ENCODE measurements at places on chromosomes 12 and 14.
A peak's percentile ranks its signal among the peaks of the same experiment; 100 is the strongest.

- DNase-seq = no peak
Observed at GRCh38 chr12:112887550-112887949, 19.2 kb upstream of the OAS1 start.

- no peak for DNase-seq
Observed at GRCh38 chr12:11702959-11703358, 53.5 kb downstream of the ETV6 start.

GRCh38 chr12:94207849-94208621, 59.7 kb downstream of the PLXNC1 start:
- DNase-seq = no peak

DNA sequence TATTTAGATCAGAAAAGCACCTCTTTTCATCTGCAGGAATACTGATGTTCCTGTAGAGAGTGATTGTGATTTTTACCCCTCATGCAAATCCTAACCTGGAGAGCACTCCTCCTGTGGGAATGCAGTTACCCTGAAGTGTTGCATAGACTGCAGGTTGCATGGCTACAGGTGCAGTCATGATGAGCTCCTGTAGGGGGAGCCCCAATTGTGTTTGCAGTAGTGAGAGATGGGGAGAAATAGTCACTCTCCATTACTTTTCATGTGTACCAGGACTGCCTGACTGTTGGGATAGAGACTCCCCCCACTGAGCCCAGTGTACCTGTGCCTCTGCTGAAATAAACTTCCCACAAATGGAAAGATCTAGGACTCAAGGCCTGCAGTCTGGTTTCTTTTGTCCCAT, 1086.5 kb downstream of the SLC6A15 start:
- peak; percentile 35 for DNase-seq

DNA sequence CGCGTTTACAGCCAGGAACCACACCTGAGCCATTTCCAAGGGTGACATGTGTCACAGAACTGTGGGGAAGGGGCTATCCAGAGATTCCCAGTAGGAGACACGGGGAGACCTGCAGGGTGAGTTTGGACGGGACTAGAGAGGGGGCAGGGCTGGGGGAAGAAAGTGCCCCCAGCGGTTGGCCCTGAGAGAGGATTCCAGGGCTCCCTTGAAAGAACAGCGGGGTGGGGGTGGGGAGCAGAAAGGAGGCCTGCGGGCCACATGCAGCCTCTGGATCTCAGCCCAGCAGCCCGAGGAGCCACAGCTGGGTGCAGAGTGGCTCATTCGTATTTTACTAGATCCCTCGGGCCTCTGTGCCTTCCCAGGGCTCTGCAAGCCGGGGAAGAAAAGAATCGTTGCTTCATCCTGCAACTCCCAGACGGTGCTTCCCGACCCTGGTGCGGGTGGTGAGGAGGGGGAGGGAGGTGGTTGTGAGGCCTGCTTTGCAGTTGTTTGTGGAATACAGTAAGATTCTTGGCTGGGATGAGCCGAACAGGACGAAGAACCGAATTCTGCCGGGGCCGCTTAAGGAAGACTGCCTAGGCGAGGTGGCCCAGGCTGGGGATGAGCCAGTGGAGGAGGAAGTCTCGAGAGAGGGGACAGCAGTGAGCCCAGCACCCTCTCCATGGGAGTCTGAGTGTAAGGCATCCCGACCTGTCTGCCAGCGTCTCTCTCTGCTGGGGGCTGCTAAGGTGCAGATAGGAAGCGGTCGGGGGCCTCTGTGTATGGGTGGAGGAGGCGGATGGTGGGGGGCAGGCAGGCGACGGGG, 36.1 kb upstream of the ANKRD9 start:
- no peak for DNase-seq

GRCh38 chr12:127677537-127678131, 589.3 kb upstream of the TMEM132C start:
- DNase-seq = peak; percentile 40

GRCh38 chr14:74515891-74516412, 22.4 kb downstream of the ISCA2 start:
- no peak for DNase-seq

DNA sequence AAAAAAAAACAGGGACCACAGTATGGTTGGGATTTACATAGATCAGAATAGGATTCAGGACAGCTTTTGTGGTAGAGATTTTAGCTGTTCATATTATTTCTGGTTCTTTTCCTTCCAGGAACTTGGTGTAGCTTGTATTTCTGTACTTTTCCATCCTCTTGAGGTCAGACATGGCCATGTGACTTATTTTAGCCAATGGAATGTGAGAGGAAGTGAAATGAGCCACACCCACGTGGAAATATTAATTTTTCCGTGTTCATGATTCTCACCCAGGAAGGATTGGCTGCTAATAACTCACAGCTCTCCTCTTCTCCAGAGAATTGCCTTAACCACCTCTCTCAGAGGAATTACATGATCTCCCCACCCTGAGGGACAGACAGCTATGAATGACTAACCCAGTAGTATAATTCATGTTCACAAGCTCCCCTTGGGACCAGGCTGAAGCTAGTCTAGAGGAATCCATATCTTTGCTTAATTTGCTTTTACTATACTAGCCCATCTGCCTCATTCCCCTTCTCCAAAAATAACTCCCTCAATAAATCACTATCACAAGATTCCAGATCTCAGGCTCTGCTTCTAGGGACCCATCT, 340.4 kb downstream of the NUAK1 start:
- DNase-seq = no peak

GRCh38 chr12:44217146-44217883, 381.4 kb downstream of the TMEM117 start:
- DNase-seq = no peak

- DNase-seq = no peak
Observed at GRCh38 chr12:19614601-19615383, 175.5 kb downstream of the AEBP2 start.

GRCh38 chr12:118641249-118641648, 264.9 kb downstream of the SUDS3 start:
- DNase-seq = no peak

GRCh38 chr12:75909714-75910656, 121.6 kb downstream of the PHLDA1 start:
- DNase-seq = no peak

DNA sequence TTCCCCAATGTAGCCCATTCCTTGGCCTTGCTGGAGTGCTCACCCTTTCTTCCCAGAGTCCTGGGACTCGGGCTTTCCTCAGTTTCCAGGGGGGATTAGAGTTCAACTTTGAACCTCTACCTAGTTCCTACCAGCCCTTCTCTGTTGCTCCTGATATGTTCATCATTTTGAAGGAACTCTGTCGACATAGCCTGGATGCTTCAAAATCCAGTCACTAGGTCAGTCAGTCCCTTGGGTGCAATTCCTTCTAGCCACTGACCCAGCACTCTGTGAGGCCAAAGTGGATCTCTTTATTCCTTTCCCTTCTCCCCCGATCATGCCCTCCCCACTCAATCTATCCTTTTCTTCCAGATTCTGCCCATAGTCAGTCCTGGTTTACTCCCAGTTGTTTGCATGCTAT, 72.3 kb upstream of the TMCC3 start:
- no peak for DNase-seq

DNA sequence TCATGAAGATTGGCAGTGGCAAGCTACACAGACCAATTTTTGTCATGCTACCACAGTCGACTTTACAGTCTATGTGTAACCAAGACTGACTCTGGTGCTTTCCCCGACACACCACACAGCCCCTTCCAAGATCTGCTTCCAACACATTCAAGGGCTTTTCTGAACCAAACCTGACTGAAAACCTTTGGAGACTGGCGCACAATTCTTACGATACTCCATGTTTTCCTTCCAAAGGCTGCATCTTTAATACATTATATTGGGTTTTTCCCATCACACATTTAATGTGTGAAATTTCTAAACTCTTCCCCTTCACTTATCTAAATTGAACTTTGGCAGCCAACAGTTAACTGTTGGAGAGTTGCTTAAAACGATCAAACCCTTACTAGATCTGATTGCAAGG, 127.7 kb upstream of the SOX5 start:
- DNase-seq = no peak

DNA sequence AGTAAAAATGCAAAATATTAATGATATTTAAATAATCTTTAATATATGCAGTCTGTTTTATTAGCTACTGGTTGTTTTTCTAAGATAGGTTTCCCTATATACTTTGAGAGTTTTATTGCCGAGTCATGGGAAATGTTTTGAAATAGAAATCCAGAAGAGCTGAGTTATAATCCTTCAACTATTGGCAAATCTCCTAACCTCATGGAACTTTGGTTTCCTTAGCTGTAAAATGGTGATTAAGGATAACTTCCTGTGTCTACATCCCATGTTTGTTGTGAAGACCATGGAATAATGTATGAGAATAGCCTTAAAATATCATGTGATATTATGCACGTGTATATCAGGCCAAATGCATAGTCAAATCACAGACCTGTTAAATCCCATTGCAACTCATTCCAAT, 51.0 kb downstream of the UNC79 start:
- no peak for DNase-seq

- no peak for DNase-seq
Observed at GRCh38 chr12:122205053-122205925, 1.8 kb downstream of the B3GNT4 start.

- no peak for DNase-seq
Observed at GRCh38 chr12:115378291-115378690, 694.3 kb upstream of the TBX3 start.

GRCh38 chr12:111454311-111454710, 48.6 kb downstream of the SH2B3 start:
- no peak for DNase-seq

DNA sequence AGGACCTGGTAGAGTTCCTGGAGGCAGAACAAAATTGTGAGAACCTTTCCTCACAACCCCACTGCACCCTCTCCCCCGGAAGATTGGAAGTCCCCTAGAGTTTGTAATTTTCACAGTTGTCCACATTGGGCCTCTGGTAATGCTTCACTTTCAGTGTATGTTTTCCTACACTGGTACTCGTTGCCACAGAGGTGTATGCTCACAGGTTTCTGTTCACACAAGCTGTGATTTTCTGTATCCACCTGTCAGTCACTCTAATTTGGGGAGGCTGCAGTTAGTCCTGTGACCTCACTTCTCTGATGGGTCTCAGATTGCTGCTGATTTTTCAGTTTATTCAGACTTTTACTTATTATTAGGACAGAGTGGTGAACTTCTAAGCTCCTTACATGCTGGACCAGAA, 66.4 kb upstream of the BMP4 start:
- no peak for DNase-seq

DNA sequence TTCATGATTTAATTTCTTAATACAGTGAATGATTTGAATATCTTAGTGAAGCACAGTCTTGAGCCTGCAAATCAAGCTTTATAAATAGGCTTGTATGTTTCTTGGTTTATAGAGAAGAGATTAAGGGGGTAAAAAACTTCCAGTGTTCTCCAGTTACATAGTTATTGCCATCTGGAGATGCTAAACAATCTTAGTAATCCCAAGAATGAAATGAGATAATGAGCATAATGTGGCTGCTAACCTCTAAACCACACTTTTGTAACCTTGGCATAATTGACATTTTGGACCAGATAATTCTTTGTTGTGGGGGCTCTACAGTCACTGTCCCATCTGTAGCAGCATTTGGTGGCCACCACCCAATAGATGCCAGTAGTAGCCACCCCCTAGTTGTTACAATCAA, 316.8 kb downstream of the CCDC91 start:
- DNase-seq = peak; percentile 42

DNA sequence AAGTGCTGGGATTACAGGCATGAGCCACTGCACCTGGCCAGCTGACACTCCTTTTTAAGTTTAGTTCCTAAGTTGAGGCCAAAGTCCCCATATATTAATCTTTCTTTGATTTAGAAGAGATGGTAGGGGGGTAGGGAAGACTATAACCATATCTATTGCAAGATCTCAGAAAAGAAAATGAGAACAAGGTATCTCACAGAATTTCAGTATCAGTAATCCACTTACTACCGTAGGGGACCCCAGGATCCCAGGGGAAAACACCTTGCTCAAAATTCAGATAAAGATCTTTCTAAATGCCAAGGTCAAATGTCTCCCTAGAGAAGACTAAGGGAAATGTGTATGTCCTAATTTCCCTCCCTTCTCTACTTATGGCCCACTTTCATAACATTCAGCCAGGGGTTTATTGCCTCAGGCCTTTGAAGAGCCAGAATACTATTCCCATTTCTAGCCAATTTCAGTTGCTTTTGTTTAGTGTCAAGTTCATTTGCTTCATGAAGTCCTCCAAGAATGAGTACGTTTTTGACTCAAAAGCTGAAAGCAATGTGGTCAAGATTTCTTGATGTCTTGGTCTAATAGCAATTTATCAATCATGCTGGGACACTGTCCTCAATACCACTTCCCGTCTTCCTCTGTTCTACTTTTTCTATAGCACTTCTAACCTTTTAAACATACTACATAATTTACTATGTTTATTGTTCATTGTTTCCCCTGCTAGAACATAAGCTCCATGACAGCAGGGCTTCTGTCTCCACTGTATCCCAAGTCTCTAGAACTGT, 86.3 kb downstream of the DCAF5 start:
- no peak for DNase-seq

DNA sequence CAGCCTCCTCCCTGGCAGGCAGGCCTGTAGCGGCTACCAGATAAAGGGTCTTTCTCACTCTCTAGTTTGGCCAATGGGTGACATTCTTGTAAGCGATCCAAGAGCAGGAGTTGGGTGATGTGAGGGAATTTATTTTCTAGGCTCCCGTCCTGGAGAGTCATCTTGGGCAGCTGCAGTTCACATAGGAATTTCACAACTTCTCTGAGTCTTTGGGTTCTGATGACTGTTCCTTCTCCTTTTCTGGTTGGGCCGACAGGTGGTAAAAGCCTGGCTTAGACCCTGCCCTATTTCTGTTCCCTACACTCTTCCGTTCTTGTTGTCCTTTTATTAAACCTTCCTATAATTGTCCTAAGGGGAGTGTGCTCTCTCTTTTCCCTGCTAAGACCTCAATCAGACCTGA, 42.6 kb upstream of the POC1B start:
- no peak for DNase-seq

GRCh38 chr12:98244136-98244535, 271.3 kb upstream of the TMPO start:
- DNase-seq = no peak

- no peak for DNase-seq
Observed at GRCh38 chr14:53620317-53620716, 336.3 kb downstream of the BMP4 start.

DNA sequence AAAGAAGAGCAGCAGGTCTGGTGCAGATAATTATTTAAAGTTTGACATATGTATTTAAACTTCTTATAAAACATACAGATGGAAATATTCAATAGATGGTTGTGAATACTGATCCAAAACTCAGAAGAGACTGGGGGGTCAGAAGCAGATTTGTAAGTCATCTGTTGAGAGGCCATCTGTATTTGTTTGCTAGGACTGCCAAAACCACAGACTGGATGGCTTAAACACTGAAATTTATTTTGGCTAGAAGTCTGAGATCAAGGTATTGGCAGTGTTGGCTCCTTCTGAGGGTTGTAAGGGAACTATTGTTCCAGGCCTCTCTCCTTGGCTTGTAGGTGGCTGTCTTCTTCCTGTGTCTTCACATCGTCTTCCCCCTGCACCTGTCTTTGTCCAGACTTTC, 153.9 kb downstream of the LRRK2 start:
- no peak for DNase-seq

DNA sequence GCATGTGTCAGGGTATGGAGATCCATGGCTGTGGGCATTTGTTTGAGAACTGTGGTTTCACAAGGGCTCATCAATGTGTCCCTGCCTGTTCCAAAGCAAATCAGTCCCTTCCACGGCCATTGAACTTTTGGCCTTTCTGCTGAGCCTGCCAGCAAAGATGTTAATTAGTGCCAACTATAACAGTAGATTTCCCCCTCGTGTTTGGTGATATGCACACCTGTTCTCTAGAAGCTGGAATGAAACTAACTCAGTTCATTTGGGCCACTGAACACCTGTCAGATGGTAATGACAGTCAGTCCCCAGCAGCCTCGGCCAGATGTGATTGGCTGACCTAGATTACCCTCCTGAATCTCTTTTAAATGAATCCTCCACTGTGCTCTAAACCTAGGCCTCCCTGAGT, 43.2 kb downstream of the IRAK3 start:
- DNase-seq = no peak
